Posterior vena cava (tissue), 2 donors: ENCODE measurements at places on chromosomes 4 and X.

DNA sequence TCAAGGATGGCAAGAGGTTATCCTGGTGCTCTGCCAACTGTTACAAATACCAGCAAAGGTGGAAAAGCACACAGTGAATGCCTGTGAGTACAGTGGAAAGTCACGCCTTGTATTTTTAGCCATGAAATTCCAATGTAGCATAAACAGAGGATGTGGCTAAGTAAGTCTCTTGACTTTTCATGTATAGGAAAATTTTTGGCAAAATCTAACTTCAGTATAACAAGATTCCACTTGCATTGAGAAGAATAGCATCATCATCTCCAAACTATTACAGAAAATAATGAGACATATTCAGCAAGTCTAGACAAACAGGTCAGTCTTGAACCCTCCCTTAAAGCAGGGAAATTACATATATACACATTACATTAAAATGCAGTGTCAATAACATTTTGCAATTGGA is 7.9 kb downstream of the SLC10A6 start:
- no peak for DNase-seq

DNA sequence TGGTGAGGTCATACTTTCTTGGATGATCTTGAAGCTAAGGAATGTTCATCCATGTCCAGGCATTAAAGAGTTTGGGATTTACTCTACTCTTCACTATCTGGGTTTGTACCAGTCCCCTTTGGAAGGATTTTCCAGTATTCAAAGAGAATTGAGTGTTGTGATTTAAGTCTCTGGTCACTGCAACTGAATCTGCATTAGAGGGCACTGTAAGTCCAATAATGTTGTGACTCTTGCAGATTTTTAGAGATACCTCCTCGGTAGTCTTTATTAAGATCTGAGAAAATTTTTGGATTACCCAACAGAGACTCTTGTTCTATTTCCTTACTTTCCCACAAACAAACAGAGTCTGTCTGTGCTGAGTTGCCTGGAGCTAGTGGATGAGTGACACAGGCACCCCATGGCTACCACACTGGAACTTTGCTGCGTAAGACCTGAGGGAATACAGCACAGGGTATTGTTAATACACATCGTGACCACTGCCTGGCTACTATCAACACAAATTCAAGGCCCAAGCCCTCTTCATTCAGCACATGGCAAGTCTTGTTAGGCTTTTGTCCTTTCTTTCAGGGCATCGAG is 357.1 kb upstream of the KLHL4 start:
- no peak for DNase-seq

DNA sequence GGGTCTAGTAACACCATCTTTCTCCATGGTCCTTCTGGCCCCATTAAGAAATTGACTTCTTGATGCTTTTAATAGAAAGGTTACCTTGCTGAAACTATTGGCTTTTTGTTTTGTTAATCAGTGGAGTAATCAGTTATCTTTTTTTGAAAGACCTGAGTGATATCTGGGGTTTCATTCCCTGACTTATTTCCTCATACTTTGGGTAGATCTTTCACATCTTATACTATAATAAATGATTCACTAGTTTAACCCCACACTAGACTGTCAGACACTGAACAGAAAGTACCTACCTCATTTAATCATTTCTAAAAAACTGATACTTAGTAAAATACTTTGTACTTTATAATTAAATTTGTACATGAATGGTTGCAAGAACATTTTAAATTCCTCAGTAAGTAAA is 1021.1 kb downstream of the STIM2 start:
- DNase-seq: no peak

- no peak for DNase-seq
Observed at GRCh38 chrX:45449982-45450381, 249.3 kb upstream of the DIPK2B start.

- no peak for DNase-seq
Observed at GRCh38 chr4:152989554-152989970, 53.4 kb downstream of the FHDC1 start.

- DNase-seq: no peak
Observed at GRCh38 chr4:47801481-47802002, 36.3 kb downstream of the CORIN start.

DNA sequence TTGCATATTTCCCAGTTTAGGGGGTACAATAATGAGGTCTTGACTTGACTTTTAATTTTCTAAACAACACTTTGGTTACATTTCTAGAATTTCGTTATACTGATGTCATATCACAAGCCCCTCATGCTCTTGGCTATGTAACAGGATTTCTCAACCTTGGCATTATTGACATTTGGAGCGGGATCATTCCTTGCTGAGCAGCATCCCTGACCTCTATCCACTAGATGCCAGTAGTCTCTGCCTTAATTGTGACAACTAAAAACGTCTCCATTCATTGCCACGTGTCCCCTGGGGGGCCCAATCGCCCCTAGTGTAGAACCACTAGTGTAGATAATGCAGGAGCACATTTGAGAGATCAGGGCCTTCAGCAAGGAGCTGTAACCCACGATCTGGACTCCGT is 234.2 kb upstream of the MID1 start:
- DNase-seq: peak; percentile 75

GRCh38 chr4:22911285-22911684 is 218.5 kb downstream of the GBA3 start:
- no peak for DNase-seq

DNA sequence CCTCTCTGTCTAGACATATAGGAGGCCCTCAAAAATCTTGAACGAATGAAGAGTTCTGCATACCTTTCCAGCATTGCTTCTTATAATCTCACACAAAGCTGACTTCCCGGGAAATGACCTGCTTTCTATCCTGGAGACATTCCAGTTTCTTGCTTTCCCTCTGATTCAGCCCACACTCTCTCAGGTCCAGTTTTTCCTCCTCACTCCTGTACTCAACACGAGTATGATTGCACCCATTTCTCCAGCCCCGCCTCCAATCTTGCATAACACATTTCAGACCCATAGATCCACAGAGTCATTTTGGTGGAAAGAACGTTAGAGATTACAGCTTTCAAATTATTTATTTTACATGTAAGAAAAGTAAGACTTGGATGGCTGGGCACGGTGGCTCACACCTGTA is 127.5 kb upstream of the TLR3 start:
- no peak for DNase-seq

DNA sequence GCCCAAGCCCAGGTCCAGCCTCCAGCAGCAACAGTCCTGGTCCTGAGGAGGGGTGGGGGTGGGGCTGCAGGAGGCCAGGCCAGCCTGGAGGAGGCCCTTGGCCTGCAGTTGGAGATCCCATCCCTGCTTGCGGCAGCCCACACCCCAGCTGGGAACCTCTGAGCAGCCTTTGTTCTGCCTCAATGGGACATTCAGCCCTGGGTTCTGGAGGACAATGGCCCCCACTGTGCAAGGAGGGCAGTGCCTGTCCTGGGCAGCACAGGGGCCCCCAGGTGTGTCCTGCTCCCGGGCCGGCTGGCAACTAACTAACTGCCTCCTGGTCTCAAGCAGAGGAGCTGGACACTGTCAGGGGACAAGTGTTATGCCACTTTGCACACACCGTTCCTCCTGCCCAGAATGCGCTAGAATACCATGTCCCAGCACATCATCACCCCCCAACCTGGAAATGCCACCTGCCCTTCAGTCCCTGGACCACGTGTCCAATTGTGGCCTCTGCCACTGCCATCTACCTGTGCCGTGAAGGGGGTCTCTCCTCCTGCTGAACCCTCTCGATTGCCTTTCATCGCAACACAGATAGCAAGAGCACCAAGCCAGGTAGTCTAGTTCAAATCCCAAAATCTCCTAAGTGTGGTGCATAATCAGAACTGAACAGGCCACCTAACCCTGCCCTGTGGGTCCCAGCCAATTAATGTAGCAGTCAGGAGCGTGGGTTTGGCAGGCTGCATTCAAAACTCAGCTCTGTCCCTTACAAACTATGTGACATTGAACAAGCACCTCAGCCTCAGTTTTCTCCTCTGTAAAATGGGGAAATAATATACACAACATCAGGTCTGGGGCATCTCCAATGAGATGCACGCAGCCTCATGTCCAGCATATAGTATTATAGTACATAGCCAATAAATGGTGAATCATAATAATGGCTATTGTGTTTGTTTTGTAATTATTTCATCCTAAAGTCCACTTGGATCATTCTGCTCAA is 8.8 kb downstream of the PPP2R2C start:
- DNase-seq: peak; percentile 42

GRCh38 chr4:87409420-87409939 is 12.9 kb upstream of the NUDT9 start:
- DNase-seq: no peak

DNA sequence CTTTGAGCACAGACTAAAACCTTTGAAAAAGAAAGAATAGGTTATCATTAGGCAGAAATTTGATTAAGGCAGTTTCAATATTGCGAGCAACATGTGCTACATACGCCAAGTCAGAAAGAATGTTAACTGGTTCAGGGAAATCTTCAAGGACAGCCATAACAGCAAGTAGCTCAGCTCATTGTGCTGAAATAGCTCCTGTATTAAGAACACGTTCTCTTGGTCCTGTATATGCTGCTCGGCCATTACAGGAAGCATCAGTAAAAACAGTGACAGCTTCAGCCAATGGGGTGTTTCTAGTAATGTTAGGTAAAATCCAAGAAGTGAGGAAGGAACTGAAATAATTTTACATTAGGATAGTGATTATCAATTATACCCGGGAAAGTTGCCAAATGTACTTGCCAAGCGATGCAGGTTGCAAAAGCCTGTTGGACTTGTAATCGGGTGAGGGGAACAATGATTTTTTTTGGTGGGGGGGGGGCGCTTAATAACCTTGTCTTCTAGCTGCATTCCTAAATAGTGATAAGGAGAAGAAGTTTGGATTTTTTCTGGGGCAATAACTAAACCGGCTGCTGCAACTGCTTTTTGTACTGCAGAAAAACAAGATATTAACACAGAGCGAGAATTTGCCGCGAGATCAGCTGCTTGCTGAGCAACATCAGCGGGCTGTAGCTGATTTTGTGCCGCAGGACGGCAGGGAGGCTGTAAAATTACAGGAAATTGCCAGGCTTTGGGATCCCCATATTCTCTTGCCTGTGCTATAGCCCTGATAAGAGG is 49.4 kb upstream of the RASSF6 start:
- no peak for DNase-seq

DNA sequence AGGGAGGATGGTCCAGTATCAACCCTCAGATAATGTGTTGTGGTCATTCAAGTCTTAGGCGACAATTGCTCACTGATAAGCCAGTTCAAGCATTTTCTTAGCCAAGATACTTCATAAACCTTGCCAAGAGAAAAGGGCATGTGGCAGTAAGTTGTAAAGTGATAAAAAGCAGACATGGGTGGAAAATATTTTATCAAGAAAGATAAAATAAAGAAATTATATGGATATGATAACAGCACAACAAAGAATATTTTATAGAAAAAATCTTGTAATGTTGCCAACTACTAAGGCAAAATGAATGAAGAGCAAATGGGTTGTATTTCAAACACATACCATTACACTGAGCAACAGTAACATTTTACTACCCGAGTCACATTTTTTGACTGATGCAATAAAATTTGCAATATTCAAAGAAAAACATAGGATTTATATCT is 217.4 kb upstream of the PITX2 start:
- no peak for DNase-seq

- DNase-seq: no peak
Observed at GRCh38 chrX:118554511-118554910, 58.9 kb downstream of the DOCK11 start.

- DNase-seq: no peak
Observed at GRCh38 chr4:47109379-47109778, 78.0 kb downstream of the GABRB1 start.
